ENCODE measurements at places on chromosomes 11 and 22. TPM values are rescaled to one million over a fixed set of nuclear protein-coding genes. Genes with fewer than 3 reads are reported as not detected.

DNA sequence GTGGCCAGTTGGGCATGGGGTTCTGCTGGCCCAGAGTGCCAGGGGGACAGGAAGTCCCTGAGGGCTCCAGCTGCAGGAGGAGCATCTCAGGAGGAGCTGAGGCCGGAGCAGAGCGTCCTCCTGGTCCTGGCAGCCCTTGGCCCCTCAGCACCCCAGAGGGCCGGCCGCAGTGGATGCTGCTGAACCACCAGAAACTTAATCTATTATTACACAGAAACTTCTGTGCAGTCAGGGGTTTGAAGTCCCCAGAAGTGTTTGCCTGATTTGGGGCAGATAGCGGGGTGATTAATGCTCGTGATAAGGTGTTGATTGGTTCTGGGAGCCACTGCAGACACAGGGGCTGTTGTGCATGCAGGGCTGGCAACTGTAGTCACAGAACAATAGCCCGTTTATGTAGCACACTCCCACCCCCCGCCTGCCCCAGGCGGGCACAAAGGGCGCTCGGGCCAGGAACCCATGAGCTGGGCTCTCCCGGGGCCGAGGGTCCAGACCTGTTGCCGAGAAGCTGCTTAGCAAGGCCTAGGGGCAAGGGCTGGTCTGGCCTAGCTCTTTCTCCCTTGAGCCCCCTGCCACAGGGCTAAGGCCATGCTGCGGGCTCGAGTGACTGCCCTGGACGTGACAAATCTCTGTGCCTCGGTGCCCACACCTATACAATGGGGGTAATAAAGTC lies 29.0 kb upstream of the KCNQ1OT1 start:
- no peak for DNase-seq

DNA sequence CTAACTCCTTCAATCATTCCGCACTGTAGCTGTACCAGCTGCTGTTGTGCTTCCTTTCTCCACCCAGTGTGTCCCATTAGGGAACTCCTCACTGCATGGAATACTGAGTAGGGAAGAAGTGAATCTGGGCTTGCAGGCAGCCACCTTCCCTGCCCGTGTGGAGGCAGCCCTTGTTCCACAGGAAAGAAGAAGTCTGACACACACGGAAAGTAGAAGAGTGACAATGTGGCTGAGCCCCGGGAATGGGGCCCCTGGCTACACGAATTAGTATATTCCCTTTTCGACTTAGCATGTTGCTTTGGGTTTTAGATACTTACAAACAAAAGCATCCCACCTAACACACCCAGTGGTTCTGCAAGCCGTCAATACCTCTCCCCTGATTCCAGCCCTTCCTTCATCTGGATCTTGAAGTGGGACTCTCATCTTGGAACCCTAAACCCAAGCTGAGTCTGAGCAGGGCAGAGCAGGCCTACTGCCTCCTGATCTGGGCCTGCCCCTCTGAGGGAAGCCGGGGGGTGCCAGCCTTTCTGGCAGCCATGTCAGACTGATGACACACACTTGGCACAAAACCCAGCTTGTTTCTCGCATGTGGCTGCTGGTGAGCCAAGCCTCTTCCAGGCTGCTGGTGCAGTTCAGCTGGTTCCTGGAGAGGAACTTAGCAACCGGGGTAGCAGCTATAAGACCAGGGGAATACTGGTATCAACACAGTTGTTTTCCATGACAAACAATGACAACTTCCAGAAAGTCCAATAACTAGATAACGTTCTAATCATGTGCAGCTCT lies 71.6 kb downstream of the C11orf58 start:
- no peak for DNase-seq

DNA sequence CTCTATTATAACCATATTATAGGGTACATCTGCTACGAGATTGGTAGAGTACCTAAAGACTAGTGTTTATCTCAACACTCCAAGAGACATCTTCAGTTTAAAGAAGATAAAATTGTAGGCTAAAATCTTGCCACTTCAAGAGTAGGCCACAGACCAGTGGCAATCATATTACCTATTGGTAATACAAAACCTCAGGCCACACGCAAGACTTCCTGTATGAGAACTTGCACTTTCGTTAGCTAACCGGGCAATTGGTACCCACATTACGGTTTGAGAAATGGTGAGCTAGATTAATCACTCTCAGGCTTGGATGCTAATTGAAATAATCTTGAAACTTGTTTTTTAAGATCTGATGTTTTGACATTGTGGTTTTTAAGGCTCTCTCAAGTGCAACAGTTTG lies 772.7 kb downstream of the LRRC4C start:
- DNase-seq: no peak

MYEOV gene
- total RNA-seq: not detected
